ENCODE measurements at places on chromosomes 7 and 10. TPM values are rescaled to one million over a fixed set of nuclear protein-coding genes. Genes with fewer than 3 reads are reported as not detected.

Gene HEPACAM2
- total RNA-seq, result not detected

Gene IQUB
- 0.83 TPM for total RNA-seq

Gene ARL5B
- total RNA-seq, result 10.0 TPM

Gene BNIP3
- total RNA-seq, result 152 TPM

Gene ADIRF
- 195 TPM for total RNA-seq

Gene GDF10
- 44.9 TPM for total RNA-seq

Gene MACROH2A2
- total RNA-seq, result 12.2 TPM

Gene ICA1
- total RNA-seq, result 0.33 TPM

Gene NODAL
- not detected for total RNA-seq

Gene EBLN1
- total RNA-seq, result not detected

Gene AKR1C8
- total RNA-seq, result not detected

Gene COL1A2
- 9,631 TPM for total RNA-seq

Gene AQP1
- 1.5 TPM for total RNA-seq

Gene CHN2
- total RNA-seq, result 0.29 TPM

Gene PTPRZ1
- total RNA-seq, result 1.0 TPM

Gene FKBP6
- total RNA-seq, result not detected

Gene CCDC146
- total RNA-seq, result 2.2 TPM

All from smooth muscle cell of trachea (primary cell).